ENCODE measurements at places on chromosomes 3 and 15.

DNA sequence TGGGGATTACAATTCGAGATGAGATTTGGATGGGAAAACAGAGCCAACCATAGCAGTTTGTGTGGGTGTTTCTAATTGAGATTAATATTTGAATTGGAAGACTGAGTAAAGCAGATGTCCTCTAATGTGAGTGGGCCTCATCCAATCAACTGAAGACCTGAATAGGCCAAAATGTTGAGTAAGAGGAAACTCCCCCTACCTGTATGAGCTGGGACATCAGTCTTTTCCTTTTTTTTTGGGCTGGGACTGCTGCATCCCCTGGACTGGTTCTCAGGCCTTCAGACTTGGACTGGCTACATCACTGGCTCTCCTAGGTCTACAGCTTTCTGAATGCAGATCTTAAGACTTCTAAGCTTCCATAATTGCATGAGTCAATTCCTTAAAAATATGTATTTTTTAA lies 144.1 kb downstream of the CD47 start:
- no peak for DNase-seq

DNA sequence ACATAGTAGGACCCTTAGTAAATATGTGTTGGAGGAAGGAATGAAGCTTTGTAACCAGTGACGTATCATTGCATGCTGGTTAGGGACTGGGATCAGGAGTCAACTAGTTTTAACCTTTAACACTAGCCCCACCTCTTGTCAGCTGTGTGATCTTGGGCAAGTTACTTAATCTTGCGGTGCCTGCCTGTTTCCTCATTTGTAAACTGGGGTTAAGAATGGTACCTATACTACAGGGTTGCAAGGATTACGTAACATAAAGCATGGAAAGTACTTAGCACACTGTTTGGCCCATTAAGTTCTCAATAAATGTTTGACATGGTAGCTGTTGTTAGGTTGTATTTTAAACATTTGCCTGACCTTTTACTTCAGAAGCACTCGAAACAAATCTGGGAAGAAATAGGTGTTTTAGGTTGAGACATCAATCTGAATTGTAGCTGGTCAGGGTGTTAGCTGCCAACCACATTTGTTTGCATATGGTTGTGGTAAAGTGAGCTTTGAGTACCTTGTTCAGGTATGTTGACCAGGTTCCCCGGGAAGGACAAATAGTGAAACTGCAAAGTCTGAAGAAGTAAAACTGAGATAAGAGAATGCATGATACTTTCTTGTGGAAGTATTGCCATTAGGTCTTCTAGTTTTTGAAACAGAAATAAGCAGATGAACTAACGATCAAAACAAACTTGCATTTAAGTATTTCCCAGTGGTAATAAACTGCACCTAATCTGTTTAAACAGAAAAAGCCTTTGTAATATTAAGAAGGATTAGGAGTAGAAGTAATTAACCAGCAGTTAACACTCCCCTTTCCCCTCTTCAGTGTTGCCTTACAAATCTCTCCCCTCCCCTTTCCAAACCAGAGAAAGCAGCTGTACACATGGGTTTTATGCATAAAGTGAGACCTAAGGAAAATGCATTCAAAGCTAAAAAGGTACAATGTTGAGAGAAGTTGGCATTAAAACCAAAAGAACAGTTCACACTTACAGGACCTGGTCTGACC lies 25.8 kb upstream of the SCAANT1 start:
- DNase-seq = no peak

DNA sequence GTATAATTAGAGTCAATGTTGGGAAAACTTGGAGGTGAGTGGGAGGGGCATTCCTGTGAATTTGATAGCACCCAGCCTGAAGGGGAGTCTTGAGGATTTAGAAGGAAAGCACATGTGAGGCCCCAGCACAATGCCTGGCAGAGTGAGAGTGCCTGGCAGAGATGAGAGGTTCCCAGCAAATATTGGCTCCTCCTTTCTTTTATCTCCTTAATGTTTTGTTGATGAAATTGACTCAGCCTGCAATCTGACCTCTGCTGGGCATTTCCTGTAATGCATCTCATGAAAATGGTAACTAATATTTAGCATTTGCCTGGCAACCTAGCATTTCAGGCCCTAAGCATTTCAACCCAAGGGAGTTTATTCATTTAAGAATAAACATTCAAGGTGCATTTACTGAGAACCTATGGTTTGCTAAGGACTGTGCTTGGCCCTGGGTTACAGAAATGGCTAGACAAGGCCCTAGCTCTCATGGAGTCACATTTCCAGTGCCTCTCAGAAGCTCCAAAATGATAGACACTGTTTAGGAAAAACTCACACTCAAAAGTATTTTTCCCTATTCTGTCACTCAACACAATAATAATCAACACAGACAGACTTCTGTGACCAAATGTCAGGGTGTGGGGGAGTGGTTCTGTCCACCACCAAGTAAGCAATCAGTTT lies 19.0 kb downstream of the PDHB start:
- DNase-seq = no peak

GRCh38 chr15:74398183-74398582 lies 30.7 kb upstream of the CYP11A1 start:
- no peak for DNase-seq

GRCh38 chr3:80771085-80771484 lies 990.4 kb downstream of the GBE1 start:
- DNase-seq = no peak

GRCh38 chr15:100651253-100651652 lies 48.9 kb downstream of the ASB7 start:
- no peak for DNase-seq

GRCh38 chr3:166446986-166447385 lies 609.8 kb upstream of the BCHE start:
- no peak for DNase-seq

DNA sequence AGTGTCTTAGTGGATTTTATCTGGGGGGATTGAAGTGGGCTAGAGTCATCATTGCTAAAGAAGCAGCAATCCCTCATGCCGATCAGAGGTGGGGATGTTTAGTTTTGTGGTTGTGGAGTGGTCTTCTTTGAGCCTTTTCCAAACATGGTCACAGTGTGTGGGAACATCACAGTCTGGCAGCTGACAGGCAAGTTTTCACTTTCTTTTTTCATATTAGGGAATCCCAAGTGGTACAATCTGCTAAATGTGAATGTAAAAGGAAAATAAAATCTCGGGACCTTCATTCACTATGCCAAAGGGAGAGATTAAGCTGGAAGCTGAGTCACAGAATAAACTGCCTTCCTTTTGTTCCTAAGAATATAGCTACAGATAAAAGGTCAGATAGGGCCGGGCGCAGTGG lies 10.4 kb upstream of the CX3CR1 start:
- no peak for DNase-seq

- no peak for DNase-seq
Measured at GRCh38 chr3:149296972-149297371, 36.5 kb downstream of the TM4SF18 start.

GRCh38 chr15:39180483-39180933 lies 400.4 kb upstream of the THBS1 start:
- no peak for DNase-seq

DNA sequence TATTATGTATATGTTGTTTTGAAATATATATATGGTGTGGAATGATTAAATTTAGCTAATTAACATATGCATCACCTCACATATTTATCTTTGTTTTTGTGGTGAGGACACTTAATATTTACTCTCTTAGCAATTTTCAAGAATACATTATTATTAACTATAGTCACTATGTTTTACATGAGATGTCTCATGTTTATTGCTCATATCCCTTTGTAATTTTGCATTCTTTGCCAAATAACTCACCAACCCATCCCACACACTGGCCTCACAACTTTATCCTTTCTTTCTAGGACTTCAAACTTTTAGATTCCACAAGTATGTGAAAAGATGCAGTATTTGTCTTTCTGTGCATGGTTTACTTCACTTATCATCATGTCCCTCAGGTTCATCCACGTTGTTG lies 950.2 kb upstream of the CADM2 start:
- DNase-seq = no peak

- no peak for DNase-seq
Measured at GRCh38 chr3:52707585-52707984, 1.7 kb downstream of the SPCS1 start.

DNA sequence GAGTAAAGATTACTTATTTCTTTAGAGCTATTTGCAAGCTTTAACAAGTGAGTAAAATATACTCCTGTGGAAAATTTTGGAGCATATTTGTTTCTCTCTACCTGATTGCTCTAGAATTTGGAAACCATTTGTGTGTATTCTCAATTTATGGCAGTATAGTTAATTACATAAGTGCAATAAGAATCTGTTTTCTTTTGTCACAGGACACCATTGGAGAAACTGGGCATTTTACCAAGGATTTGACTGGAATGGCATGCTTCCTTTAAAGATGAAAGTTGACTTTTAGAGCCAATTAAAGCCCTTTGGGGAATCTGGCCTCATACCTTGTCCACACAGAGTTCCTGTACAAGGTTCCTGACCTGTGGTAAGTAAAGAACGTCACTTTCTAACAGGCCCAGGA lies 38.4 kb downstream of the PAQR5 start:
- DNase-seq = no peak

GRCh38 chr3:159667261-159667660 lies 321.4 kb upstream of the IL12A start:
- no peak for DNase-seq

GRCh38 chr15:99593070-99593469 lies 27.3 kb downstream of the MEF2A start:
- no peak for DNase-seq

- DNase-seq = no peak
Measured at GRCh38 chr3:38916706-38917105, 100.7 kb upstream of the SCN10A start.

- no peak for DNase-seq
Measured at GRCh38 chr3:126955004-126955790, 27.7 kb upstream of the PLXNA1 start.

DNA sequence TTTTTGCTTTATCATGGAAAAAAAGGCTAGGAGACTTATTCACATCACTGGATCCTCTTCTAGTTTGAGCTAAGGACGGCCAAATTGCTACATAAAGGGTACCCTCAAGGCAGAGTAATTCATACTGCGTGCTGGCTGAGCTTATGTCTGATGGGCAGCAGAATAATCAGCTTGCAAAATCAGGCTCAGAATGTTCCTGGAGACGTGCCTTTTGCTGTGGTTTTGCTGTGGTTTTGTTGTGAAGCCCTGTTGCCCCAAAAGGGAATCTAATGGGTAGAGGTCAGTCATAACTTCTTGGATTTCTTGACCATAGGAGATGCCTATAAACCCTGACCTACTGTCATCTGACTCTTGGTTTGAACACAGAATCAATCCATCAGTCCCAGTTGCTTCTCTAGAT lies 189.9 kb downstream of the SOX2 start:
- no peak for DNase-seq

DNA sequence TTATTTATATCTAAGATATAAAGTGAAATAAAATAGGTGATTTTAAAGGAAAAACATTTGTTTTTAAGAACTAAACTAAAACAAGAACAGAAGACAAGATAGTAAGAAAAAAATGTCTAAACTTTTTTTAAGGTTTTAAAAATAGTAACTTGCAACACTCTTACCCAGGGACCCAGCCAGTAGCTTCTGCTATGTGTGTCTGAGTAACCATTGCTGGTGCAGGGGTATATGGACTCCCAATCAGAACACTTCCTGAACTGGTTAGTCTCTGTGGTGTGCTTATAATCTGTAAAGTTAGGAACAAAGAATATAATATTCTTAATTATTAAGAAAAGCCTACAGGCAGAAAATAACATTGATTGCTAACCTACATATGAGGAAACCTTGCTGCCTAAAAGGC lies 118.4 kb downstream of the ATP1B3 start:
- no peak for DNase-seq

GRCh38 chr15:39099524-39099923 lies 481.4 kb upstream of the THBS1 start:
- no peak for DNase-seq

GRCh38 chr3:122271246-122271898 lies 53.7 kb upstream of the CSTA start:
- DNase-seq = no peak

GRCh38 chr3:115347737-115348136 lies 200.6 kb upstream of the ZBTB20 start:
- DNase-seq = no peak

DNA sequence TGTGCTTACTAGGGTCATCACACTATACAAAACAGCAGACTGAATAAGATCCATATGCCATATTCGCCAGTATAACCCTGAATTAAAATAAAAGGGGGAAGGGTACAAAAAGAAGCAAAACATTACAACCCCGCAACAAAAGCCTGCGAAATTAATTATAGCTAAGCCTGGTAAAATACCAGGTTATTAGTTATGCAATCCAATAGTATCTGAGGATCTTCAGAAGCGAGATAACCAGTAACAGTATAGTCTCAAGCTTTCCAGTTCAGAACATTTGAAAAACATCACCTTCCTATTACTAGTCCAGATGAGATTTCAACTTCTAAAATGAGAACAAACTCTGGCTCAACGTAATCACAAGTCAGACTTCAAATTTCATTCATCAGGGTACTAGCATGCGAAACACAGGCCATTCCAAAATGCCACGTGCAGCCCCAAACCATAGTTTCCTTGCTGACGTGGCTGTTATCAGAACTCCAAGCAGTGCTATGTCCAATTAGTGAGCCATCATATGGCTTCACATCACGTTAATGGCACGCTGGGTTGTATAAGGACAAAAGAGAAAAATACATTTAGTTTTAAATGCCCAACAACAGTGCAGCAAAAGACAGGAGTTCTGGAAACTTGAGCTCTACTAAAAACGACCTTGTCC lies 1.1 kb downstream of the SSR3 start:
- no peak for DNase-seq

DNA sequence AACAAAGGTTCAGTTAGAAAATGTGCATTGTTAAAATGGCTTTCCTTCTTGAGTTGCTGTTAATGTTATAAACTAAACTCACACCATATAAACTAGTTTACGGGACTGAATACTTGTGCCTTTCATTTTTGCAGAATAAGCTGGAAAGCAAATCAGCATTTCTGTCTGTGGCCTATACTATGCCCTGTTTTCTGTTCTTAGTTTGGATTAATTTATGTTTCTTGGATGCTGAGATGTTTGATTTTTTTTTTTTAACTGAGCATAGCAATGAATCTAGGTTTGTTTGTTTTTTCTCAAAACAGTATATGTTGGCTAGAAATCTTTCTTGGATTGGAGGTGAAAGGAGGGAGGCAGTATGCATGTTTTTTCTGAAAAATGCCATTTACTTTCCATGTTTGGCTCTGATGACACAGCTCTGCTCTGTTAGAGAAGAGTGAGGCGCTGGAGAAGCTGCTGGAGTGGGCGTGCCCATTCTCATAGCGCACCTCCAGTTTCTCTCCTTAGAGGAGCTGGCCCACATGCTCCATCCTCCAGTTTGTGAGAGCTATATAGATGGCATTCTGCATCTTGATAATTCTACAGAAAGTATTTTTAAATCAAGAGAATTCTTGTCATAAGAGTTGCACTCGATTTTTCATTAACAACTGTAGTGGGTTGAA lies 423.6 kb upstream of the TPM1 start:
- no peak for DNase-seq

DNA sequence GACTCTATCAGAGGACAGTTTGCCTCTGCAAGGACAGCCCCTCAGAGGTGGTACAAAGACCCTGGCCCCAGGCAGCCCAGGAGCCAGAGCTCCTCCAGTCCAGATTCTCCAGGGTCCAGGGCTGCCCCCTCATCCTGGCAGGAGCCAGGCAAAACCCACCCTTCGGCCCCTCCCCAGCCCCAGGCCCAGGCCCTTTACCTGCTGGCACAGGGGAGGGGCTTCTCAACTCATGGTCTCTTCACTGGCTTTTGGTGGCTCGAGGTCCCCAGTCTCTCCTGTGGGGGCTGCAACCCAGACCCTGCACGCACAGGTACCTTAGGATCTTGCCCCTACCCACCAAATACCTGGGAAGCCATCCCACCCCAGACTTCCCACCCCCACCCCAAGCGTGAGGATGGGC lies 8.5 kb downstream of the NEIL1 start:
- no peak for DNase-seq

Data from stimulated activated CD4-positive, alpha-beta T cell treated with anti-CD3 and anti-CD28 coated beads, TNF-alpha, amount 100 ng/mL, for 4 hours (primary cell).